ENCODE measurements at places on chromosomes 13 and 19. TPM values are rescaled to one million over a fixed set of nuclear protein-coding genes. Genes with fewer than 3 reads are reported as not detected.

The TRPC4 gene
- total RNA-seq: 8.1 TPM

- H3K4me3 ChIP-seq: no peak overlapping the region
- no peaks in the 10 kb centered on the region for H3K4me1 ChIP-seq
- no peaks in the 10 kb centered on the region for H3K27me3 ChIP-seq
- no peak for DNase-seq
- H3K36me3 ChIP-seq: peaks cover 38% of the 10 kb centered on the region
Measured at GRCh38 chr13:49466292-49466838, 22.3 kb downstream of the SETDB2 start.

The CFAP97D2 gene
- not detected for total RNA-seq

DNA sequence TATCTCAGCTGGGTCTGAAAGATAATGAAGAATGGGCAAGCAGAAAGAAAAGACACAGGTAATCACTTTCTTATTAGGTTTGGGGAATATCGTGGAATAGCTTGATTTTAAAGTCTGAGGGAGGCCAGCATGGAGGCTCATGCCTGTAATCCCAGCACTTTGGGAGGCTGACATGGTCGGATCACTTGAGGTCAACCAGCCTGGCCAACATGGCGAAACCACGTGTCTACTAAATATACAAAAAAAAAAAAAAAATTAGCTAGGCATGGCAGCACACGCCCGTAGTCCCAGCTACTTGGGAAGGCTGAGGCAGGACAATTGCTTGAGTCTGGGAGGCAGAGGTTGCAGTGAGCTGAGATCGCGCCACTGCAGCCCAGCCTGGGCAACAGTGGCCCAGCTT, 1.5 kb upstream of the PAFAH1B3 start:
- no peak overlapping the region for H3K4me3 ChIP-seq
- H3K27ac ChIP-seq: no peak overlapping the region
- no peaks in the 10 kb centered on the region for H3K36me3 ChIP-seq
- no peaks in the 10 kb centered on the region for H3K27me3 ChIP-seq
- H3K4me1 ChIP-seq: peaks cover 10% of the 10 kb centered on the region
